Stimulated activated CD8-positive, alpha-beta memory T cell treated with anti-CD3 and anti-CD28 coated beads, Interleukin-7, amount 100 ng/mL, for 4 hours (primary cell): ENCODE measurements at places on chromosomes 1 and 21.

DNA sequence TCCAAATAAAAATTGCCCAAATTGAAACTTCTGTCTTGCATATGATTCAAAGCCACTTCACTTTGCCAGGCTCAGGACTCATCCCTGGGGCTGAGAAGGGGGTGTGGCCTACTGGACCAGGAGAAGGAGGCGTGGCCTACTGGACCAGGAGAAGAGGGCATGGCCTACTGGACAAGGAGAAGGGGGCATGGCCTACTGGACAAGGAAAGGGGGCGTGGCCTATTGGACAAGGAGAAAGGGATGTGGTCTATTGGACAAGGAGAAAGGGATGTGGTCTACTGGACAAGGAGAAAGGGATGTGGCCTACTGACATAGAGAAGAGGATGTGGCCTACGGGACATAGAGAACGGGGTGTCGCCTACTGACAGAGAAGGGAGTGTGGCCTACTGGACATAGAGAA is 405.3 kb downstream of the RRAGC start:
- DNase-seq = no peak

- no peak for DNase-seq
These were observed 15.0 kb upstream of the PLEKHG5 start for GRCh38 chr1:6506210-6507036.

DNA sequence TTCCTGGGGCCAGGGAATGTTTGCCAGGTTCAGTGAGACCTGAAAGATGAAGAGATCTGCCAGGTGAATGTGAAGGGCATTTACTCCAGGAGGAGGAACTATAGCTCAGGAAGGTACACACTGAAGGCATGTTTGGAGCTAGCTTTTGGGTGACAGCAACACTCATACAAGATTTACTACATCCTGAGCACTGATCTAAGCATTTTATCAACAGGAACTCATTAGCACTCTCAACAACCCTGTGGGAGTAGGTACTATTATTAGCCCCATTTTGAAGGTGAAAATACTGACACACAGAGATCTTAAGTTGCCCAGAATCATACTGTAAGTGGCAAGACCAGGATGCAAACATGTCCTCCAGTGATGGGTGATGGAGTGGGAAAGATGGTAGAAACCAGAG is 6.7 kb downstream of the GADD45A start:
- no peak for DNase-seq

- DNase-seq = no peak
These were observed 167.3 kb downstream of the FASLG start for GRCh38 chr1:172826096-172826741.

GRCh38 chr1:99180915-99181314 is 83.4 kb upstream of the PLPPR4 start:
- no peak for DNase-seq

DNA sequence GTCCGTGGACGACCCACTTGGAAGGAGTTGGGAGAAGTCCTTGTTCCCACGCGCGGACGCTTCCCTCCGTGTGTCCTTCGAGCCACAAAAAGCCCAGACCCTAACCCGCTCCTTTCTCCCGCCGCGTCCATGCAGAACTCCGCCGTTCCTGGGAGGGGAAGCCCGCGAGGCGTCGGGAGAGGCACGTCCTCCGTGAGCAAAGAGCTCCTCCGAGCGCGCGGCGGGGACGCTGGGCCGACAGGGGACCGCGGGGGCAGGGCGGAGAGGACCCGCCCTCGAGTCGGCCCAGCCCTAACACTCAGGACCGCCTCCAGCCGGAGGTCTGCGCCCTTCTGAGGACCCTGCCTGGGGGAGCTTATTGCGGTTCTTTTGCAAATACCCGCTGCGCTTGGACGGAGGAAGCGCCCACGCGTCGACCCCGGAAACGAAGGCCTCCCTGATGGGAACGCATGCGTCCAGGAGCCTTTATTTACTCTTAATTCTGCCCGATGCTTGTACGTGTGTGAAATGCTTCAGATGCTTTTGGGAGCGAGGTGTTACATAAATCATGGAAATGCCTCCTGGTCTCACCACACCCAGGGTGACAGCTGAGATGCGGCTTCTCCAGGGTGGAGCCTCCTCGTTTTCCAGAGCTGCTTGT is 32.4 kb downstream of the PRMT2 start:
- DNase-seq = no peak

DNA sequence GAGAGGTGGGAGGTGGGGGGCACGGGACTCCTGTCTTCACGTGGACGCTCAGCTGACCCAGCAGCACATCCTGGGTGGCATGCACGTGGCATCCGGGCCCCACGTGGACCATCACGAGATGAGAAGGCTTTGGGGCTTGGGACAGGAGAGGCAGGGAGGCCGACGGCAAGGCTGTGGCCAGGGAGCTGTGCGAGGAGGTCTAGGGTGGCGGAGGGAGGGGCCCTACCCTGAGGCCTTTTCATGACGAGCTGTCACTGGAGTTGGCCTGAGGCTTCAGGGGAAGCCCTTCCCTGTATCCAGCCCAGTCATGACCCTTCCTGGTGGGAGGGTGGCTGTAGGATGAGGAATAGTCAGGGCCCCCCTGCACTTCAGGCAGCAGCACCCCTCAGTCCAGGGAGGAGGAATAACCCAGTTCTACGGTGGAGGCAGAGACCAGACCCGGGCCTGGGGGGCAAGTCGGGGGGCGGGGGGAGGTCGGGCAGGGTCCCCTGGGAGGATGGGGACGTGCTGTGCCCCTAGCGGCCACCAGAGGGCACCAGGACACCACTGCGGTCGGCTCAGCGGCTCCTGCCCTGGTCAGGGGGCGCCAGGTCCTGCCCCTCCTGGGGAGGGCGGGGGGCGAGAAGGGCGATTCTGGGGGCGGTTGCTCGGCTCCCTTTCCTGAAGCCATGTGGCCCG is 2.0 kb upstream of the PERM1 start:
- DNase-seq = no peak

GRCh38 chr1:226785805-226786204 is 46.7 kb upstream of the ITPKB start:
- DNase-seq = no peak

GRCh38 chr1:219174460-219175211 is 958 bp downstream of the LYPLAL1 start:
- no peak for DNase-seq

DNA sequence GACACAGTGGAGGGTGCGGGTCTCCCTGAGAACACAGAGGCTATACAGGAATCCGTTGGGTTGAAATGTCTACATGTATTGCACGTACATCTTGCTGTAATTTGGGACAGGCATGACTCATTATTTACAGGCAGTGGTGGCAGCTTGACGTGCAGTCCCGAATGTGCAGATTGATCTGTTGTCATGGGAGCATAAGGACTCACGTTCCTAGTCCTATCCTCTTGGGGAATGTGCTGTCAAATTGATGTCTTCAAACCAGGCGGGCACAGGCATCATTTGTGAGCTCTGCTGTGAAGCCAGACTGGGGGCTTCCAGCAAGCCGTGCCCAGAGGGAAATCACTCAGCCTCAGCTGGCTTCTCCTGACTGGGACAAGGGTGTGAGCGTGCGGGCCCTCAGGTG is 40.5 kb downstream of the S100B start:
- DNase-seq = no peak

DNA sequence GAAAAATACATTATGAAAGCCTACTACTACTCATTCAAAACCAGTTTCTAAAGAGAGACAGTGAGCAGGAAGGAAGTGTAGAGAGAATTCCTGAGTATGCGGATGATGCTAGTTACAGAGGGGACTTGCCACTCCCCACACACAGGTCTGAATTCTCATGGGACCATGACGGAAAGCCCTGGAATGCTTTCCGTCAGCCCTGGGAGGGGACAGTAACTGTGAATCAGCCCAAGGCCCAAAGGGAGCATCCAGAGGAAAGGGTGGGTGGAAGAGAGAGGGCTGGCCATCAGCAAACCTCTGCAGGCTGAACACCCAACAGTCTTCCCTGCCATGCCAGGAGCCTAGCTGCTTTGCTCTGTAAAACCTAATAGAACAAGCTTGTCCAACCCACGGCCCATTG is 36.4 kb downstream of the RCSD1 start:
- DNase-seq = no peak

DNA sequence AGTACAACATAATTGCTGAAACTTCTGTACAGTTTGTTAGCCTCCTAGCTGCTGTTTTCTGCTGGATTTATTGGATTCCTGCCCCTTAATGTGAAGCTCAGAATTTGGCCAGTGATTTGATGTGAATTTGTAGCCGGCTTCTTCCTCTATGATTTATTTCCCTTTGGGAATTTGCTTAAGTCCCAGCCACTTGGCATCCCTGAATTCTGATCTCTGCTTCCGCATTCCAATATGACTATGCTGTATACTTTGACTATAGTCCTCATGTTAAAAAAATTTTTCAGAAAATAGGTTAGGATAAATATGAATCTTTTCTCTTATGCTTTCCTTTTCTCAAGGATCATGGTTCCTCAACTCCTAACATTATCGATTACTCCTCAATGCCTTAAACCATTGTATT is 12.4 kb upstream of the LRIF1 start:
- DNase-seq = no peak
